ENCODE measurements at places on chromosomes 13 and 19.

- DNase-seq = no peak
Measured at GRCh38 chr19:46972311-46972710, 47.3 kb upstream of the NPAS1 start.

DNA sequence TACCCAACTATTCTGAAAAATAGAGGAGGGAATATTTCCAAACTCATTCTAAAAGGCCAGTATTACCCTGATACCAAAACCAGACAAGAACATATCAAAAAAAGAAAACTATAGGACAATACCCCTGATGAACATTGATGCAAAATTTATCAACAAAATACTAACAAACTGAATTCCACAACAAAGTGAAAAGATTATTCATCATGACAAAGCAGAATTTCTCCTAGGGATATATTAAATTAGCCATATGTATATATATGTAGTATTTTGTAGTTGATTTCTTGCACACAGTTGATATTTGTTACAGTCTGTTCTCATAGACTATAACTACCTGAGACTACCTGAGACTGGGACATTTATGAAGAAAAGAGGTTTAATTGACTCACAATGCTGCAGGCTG, 495.0 kb upstream of the SPRY2 start:
- DNase-seq = no peak

- no peak for DNase-seq
Measured at GRCh38 chr13:48680756-48681392, 27.1 kb downstream of the CYSLTR2 start.

DNA sequence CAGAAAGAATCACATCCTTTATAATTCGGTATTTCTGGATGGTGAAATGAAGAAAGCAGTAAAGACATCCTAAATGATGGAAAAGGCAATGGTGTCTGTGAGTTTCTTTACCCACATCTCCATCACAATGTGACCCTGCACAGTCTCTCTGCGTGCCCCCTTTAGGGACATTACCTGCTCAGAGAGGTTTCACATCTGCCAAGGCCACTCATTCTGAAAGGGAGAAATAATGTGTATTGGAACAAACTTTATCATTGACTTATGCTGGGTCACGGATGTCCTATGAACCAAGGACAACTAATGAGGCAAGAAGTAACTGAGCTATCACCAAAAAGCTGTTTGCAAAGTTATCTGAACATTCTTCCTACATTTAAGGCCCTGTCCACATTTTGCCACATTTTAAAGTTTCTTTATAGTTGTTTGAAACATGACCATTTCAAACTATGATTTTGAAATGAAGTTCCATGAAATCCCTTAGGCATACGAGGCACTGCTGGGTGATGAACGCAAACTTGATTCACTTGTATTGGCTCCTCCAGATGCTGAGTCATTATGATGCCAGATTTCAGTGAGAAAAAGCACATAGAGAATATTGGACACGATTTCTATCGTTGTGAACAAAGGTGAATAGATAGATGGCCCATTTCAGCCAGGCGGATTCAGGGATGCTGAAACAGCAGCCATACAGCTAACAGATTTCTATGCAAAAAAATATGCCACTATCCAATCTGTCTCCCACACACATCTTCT, 63.5 kb upstream of the HMGB1 start:
- no peak for DNase-seq

DNA sequence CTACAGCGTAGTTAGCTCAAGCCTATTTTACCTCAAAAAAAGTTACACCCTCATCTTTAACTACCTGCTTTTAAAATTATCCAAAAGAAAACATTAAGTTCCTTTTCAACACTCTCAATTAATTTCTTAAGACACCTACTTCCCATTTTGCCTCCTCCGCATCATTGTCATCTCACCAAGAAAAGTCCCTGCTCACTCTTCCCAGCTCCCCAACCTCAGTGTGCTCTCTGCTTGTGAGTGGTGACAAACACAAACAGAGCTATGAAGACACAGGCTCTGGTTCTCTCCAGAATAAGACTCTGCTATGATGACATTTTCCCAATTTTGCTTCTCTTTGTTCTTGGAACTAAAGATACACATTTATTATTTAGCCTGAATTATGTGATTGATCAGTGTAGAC, 385.1 kb upstream of the HTR2A start:
- no peak for DNase-seq

- DNase-seq = no peak
Measured at GRCh38 chr13:91312324-91312723, 35.2 kb upstream of the MIR17HG start.

DNA sequence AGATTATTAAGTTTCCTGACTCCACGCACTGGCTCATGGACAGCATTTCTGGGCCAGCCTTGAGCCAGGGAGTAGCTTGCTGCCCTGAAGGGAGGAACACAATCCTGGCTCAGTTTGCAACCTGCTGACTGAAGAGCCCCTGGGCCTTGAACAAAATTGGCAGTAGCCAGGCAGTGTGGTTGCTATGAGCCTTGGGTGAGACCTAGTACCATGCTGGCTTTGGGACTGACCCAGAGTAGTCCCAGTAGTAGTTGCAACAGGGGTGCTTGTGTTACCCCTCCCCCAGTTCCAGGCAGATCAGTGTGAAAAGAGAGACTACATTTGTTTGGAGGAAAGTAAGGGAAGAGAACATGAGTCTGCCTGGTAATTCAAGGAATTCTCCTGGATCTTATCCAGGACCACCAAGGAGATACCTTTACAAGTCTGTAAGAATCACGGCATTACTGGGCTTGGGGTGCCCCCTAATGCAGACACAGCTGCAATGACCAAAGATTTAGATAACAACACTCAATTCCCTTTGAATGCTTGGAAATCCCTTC, 22.0 kb downstream of the ITGBL1 start:
- DNase-seq = no peak

- peak; percentile 87 for DNase-seq
Measured at GRCh38 chr19:44847144-44848035, 1.3 kb downstream of the NECTIN2 start.

GRCh38 chr13:22812793-22813192, 368.0 kb upstream of the SGCG start:
- DNase-seq = no peak

DNA sequence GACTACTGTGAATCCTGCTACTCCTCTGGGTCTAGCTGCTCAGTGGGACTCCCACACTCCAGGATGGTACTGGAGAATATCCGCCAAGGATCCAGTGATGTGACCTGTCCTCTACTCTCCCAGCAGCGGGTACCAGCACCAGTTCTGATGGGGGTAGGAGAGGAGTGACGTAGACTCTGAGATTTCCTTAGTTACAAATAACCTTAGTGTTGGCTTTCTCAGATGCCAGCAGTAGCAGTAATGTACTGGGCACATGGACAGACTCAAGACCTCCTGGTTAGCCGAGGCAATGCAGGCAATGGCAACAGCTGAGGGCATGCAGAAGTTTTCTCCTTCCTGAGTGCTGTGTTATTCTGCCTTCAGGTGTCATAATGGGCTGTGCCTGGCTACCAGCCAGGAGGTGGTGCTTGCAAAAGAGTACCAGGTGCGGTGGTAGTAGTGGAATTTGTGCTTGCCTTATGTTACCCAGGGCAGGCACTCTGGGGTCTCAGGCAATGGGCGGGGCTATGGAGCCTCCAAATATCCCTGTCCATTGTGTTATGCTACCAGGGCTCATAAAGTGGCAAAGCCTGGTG, 105.3 kb upstream of the KLF5 start:
- DNase-seq = no peak

- peak; percentile 85 for DNase-seq
Measured at GRCh38 chr19:5967994-5968430, 9.9 kb downstream of the RANBP3 start.

DNA sequence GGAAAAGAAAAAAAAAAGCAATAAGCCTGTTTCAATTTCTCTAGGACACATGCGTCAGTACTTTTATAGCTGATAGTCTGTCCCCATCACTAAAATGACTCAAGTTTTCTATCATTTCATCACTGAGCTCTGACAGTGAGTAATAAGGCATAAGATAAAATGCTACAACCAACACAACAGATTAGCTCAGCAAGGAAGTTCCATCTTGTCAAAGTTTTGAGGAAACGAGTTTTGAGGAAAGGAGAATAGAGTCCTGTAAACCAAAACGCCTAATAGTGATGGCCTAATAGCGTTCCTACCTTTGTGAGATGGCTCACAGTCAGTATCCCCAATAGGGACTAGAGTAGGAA, 145.1 kb downstream of the LACC1 start:
- no peak for DNase-seq

DNA sequence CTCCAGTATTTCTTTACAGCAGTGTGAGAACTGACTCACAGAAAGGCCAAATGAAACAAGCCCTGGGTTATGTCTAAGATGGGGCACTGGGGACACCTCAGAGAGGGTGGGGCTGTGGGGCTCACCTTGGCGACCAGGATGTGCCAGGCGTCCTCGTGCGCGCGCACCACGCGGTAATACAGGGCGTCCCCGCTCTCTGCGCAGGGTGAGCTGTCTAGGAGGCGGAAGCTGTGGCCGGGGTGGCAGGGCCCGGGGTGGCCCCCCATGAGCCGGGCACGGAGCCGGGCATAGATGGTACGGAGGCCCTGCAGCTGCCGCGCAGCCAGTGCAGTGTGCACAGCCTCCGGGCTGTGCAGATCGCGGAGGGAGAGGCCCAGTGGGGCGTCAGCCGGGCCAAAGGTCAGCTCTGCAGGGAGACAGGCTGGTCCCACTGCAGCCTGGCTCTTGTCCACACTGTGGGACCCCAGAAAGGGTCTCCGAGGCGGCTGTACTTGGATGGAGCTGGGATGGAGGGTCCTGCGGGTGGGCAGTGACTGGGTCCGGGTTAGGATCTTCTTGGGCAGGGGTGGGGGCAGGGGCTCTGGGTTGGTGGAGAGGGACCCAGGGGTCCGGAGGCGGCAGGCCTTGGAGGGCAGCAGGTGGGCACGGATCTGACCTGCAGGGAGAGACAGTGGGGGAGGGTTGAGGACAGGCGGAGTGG, 3.4 kb downstream of the PEAK3 start:
- DNase-seq = no peak

DNA sequence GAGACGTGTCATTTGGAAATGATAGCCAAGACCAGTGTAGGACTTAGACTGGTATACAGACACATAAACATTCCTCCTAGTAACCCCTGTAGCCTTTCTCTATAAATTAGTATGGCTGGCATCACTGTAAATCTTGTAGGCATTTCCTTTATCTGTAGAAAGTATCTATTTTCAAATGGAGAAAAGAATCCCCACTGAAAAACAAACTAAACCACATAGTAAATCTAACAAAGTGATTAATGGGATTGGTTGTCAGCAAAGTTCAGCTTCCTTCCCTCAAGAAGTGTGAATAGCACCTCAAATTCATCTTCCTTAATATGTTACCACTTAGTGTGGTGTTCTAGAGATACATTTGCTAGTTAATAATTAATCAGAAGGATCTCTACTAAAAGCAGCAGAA, 119.4 kb upstream of the NBEA start:
- no peak for DNase-seq

GRCh38 chr13:28056970-28057712, 43.2 kb downstream of the FLT3 start:
- no peak for DNase-seq
